H7 (cell line): ENCODE measurements at places on chromosomes 7 and 10.

DNA sequence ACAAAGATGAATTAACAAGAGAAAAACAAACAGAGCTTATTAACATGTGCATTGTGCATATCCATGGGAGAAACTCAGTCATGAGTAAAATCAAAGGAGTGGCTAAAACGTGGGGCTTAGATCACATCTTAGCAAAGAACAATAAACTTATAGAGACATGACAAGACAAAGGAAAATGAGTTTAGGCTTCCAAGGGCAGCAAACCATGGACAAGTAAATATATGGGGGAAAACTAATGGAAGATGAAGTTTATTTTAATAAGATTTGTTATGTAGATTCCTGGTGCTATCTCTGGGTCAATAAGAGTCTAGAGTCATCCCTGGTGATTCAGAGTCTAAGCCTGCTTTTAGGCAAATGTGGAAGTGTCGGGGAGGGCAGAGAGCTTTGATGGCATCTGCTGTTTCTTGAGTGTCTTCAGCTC is 87.2 kb upstream of the PLPP4 start:
- no peak for DNase-seq

- DNase-seq, result no peak
These were observed 20.7 kb upstream of the ZRANB1 start for GRCh38 chr10:124921261-124921660.

- no peak for DNase-seq
These were observed 311.3 kb downstream of the BICC1 start for GRCh38 chr10:58823983-58824382.

DNA sequence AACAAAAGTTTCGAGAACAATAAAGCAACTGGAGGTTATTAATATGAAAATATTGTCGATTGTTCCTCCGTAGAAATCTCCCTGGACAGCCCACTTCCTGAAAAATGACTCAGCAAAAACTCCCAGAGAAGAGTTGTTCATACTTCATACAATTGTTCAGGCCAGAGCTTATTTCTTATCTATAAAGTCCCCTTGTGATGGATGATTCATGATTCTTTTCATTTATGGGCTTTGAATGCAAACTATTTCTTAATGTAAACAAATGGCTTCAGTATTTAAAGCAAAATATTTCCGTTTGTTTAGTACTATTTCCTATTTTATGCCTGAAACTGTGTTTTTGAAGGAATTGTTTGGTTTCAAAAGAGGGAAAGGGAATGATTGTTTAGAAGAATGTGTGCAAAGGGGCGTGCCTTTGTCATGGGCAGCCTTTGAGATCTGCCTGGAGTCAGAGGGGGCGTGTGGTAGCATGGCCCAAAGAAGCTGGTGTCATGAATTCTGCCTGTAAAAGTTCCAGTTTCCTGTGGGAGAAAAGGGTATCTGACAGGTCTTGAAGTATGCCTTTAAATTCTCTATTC is 26.2 kb upstream of the EXOC6 start:
- DNase-seq, result peak; percentile 18

DNA sequence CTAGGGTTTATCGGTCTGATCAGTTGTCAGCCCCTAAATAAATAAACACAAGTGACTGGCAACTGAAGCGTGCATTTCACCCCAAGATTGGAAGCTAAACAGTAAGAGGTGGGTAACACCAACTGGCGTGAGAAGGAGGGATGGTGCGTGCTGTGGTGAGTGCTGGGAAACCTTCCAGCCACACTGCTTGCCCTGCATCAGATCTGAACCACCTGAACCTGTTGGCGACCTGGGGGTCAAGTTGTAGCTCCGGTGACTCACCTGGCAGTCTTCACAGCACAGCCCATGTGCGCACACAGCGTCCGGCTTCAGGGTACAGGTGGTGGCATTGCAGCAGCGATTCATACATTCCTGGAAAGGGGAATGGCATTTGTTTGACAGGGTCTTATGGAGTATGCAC is 170.1 kb downstream of the FANK1 start:
- no peak for DNase-seq

DNA sequence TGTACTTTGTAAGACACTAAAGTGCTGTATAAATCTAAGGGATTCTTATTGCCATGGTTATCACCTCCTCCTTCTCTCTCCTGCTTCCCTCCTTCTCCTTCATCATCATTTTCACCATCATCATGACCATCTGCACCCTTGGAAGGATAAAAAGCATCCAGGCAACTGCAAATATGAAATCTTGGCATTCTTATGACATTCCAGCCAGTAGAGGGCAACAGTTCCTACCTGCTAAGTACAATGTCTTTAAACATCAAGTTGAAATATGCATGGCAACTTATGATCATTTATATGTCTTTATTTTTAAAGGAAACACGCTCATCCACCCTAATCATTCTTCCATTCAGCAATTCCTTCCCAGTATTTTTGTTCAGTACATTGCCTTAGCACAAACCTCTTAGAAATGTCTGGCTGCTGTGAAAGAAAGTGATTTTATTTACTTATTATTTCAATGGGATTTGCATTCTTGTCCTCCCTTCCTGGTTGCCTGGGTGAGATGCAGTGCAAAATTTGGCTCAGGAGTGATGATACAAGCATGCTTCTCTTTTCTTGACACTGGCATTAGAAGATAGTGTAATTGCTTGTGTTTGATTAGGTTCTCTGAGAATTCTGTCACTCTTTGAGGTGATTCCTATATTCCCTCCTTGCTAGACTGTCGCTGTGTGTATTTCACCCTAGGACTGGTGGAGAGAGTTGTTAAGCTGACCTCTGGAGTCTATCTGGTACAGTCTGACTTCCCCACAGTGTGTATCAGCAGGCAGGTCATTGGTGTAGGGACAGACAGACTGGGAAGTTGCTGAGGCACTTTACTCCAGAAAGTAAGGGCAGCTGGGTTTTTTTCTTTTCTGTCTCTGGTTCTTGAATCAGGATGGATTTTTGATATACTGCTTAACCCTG is 188.5 kb upstream of the BMPER start:
- peak; percentile 43 for DNase-seq

DNA sequence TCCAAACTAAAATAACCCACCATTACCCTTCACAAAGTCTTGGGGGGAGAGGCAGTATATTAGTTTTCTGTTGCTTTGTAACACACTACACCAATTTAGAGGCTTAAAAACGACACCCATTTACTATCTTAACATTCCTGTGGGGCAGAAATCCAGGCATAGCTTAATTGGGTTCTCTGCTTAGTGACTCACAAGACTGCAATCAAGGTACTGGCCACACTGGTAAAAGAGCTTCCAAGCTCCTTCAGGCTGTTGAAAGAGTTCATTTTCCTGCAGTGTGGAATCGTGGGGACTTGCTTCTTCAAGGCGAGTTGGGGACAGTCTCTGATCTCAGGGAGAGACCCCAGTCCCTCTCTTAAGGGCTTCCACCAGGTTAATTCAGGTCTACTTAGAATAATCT is 139.1 kb downstream of the XPNPEP1 start:
- DNase-seq, result no peak

GRCh38 chr10:100155936-100156335 is 29.9 kb downstream of the ERLIN1 start:
- no peak for DNase-seq

- peak; percentile 19 for DNase-seq
These were observed 55.3 kb downstream of the CSGALNACT2 start for GRCh38 chr10:43193496-43194080.

DNA sequence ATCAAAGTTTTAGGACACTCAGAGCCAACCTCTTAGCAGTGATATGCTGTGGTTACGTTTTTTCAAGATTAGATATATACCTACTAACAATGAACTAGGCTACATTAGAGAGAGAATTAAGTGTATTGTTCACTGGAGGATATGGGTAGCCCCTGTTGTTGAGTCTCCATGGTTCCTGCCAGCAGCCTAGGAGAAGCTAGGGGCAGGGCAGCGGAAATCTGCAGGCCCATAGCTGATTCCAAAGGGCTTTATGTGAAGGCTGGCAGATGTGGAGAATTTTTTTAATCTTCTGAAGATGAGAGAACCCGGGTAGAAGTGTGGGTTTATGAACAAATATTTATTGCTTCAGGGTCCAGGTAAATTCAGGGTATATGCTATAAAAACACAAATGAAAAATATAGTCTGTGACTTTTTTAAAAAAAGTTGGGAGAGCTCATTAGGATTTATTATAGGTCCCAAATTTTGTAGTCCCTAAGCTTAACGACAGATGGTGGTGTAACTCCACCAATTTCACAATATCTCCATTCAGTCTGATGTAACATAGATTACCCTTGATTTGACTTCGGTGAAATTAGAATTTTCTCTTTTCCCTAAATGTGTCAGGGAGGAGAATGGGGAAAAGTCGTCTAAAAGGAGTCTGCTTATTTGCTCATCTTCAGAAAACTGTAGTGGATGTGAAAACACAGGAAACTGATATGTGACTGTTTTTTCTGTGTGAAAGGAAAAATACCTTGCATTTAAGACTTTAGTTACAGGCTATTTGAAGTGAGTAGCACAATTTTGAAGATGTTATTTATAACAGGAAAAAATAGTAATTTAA is 163.0 kb upstream of the PPP1R3A start:
- DNase-seq, result peak; percentile 53

DNA sequence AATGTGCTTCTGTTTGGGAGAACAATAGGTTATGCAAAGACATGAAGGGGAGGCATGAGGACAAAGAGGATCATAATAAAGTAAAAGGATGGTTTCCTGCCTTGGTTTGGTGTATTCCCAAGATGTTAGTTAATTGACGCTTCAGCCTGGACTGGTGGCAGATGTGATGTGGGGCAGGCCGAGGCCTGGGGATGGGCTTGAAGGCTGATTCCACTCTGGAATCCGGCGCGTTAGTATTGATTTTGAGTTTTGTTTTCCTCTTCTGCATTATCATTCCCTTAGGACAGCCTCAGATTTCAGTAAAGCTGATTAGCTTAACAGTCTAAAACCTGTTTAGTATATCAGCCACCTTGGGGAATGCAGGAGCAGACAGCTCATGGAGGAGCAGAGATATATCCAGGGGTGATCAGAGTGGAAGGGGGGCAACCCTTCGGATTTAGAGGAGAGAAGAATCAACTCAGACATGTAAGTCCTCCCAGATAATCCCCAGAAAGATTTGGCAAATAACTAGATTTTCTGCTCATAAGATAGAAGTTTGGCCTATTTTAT is 159.8 kb upstream of the MTPN start:
- DNase-seq, result no peak

DNA sequence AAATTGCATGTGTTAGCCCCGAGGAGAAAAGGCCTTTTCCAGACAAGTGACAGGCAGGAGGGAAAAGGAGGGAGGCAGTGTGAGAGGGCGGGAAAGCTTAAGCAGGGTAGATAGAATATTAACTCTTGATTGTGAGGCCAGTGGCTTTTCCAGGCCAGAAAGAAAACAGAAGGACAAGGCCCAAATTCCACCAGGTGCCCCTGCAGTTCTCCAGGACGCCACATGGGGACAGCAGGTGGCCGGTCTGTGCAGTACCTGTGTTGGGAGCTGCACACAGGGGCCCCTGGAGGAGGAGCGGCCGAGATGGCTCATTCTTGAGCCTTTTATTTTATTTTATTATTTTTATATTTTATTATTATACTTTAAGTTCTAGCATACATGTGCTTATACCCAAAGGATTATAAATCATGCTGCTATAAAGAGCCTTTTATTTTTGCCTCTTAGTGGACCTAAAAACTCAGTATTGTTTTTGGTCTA is 141.3 kb upstream of the KLF14 start:
- peak; percentile 77 for DNase-seq

- peak; percentile 81 for DNase-seq
These were observed 7.5 kb downstream of the HOXA1 start for GRCh38 chr7:27088002-27088922.

GRCh38 chr10:82815680-82816079 is 940.7 kb downstream of the NRG3 start:
- DNase-seq, result no peak

GRCh38 chr7:47890125-47890524 is 58.1 kb downstream of the PKD1L1 start:
- DNase-seq, result no peak

GRCh38 chr10:30749385-30749784 is 119.8 kb upstream of the LYZL2 start:
- DNase-seq, result no peak

GRCh38 chr10:127813290-127813689 is 76.3 kb downstream of the FOXI2 start:
- peak; percentile 52 for DNase-seq

GRCh38 chr10:107019154-107019553 is 145.4 kb downstream of the SORCS1 start:
- DNase-seq, result no peak
